Activated CD4-positive, alpha-beta T cell treated with anti-CD3 and anti-CD28 coated beads for 48 hours (primary cell): ENCODE measurements at places on chromosomes 11 and 22.

GRCh38 chr11:98657711-98658110, 363.0 kb upstream of the CNTN5 start:
- no peak for DNase-seq

GRCh38 chr22:48870436-48870835, 957.2 kb downstream of the BRD1 start:
- no peak for DNase-seq

DNA sequence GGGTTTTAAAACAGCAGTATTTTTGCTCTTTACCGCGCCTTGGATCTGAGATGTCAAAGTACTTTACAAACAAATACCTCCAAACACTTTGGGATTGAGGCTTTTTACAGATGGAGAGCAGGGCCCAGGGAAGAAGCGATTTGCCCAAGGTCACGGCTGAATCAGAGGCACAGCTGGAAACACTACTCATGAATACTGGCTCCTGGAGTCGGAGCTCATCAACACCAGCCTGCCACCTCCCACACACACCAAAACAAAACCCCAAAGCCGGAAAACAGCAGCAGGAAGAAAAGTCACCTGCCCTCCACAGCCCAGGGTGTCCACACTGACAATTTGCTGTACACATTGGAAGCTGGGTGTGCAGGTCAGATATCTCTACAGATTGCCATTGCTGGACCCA, 339.4 kb downstream of the CADM1 start:
- no peak for DNase-seq

DNA sequence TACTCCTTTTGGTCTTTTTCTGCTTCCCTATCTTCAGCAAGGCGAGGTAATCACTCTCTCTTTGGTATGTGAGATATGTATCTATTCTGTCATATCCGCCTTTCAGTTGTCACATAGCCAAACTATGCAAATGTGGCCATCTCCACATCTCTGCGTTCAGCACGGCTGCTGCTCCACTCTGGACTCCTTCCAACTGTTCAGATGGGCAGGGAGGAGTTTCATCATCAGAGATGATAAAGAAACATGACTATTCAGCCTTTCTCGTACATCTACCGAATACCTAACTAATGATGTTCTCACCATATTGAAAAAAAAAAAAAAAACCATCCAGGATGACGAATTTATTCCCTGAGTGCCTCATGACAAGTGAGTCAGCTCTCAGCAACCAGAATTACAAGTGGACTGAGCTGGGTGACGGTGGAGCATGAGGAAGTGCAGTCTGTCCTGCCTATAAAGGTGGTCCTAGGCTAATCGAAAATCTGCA, 899.6 kb downstream of the OPCML start:
- DNase-seq: no peak

DNA sequence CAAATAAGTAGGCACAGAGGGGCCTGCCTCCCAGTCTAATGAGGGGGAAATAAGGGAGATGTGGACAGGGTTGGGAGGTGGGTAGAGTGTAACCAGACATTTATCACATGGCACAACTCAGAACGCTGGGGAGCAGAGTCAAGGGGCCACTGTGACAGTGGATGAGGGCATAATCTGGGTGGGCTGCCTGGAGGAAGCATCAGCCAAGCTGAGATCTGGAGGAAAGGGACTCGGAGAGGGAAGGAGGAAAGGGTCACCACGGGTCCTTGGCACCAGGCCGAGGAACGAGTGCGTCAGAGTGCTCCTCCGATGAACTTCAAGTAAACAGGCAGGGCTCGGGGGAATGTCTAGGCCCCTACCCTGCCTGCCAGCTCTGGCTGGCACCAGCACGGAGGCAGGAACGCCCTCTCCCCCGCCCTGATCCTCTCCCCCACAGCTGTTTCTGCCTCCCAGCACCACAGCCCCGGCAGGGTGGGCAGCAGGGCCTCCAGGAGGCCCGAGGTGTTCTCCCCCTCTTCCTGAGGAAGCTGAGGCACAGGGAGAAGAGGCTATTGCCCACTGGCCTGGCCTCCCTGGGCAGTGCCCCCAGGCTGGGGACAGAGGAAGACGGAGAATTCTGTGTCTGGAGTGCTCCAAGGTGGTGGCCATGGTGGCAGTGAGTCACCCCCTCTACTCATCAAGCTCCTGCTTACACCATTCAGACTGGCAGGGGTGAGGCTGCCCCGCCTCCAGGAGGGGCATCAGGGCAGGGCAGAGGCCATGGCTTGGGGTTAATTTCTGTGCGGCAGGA, 4.2 kb downstream of the ALDH3B1 start:
- no peak for DNase-seq

DNA sequence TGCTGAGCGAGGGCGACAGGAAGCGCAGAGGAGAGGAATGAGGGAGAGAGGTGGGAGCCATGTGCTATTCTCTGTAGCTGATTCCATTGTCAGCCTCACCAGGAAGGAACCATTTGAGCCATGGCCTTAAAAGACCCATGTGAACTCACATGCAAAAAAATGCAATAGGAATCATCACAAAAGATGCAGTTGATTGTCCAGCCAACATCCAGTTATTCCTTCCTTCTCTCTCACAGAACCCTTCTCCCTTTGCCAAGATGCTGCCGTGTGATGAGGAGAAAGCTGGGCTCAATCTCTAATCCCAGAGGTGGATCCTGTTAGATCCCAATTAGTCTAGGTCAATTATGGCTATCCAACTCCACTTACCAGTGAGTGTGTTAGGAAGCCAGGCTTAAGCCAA, 58.2 kb upstream of the RRAS2 start:
- no peak for DNase-seq

- DNase-seq: no peak
These were observed 22.1 kb upstream of the SYT7 start for GRCh38 chr11:61602775-61603569.

- DNase-seq: no peak
These were observed 155.7 kb upstream of the BLID start for GRCh38 chr11:122271745-122272144.

DNA sequence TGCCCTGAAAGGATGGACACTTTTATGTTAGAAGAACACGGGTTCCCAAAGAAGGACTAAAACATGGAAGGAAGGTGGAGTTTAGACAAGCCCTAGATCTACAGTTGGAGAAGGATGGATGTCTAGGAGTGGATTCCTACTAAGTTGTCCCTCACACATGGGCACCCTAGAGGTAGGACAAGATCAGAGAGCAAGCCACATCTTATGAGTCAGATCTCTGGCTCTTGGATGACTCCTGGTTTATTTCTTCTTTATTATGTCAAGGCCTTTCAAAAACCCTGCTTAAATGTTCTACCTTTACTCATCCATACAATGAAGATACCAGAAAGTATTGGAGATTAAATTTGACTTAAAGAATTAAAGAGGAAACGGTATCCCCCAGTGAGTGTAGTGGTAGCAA, 34.4 kb downstream of the PRCP start:
- DNase-seq: no peak

- DNase-seq: peak; percentile 35
These were observed 35.3 kb downstream of the BCR start for GRCh38 chr22:23215294-23216241.

DNA sequence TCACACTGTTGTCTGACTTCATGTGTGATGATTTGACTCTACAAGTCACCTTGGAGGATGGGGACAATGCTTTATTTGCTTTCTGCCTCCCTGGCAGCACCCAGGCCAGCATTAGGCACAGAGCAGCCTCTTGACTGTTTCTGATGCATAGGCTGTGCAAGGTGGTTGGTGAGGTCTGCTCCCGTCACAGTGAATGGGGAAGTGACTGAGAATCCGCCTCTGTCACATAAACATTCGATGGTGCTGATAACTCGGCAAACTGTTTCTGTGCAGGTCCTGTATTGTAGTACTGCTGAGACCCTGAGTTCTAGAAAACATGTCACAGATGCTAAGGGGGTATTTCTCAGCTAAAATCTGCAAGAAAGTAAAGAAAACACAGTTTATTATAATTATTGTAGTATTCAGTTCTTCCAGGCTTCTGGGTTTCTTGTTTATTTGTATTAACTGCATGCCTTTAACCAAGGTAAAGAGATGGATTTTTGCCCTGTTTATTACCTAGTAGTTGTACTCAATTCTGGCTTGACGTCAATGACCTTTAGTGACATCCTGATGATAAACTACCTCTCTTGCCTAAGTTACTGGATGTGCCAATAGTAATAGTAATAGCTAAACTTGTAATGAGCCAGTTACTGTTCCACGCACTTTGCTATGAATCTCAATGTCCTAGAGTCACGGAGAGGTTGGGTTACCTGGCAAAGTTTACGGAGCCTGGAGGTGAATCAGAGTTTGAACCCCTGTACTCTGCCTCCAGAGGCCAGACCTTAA, 24.8 kb upstream of the RCN1 start:
- DNase-seq: no peak

DNA sequence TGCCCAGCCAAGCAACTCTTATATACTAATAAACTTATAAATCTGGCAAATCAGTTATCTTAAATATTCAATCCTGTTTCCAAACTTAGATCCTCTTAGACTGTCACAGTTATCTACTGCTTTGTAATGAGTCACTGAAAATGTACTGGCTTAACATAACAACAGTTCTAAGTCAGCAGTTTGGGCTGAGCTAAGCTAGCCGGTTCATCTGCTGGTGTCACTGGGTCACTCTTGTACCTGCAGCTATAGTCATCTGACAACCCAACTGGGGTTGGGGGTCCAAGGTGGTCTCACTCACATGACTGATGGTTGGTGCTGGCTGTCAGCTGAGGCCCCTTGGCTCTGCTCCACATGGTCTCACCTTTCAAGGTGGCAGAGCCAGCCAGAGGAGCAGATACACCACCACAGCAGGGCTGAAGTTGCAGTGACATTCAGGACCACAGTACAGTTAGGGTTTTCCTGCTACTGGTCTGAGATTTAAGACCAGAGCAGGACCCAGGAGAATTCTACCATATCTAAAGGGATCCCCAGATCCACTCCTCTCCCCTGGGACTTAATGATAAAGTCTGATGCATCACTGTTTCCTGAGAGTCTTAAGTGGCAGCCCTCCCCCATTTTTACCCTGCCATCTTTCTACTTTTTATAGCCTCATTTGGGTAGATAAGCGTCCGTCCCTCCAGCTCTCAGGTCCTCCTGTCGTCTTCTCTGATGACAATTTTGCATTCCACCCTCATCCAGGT, 7.9 kb upstream of the MACROD1 start:
- no peak for DNase-seq

DNA sequence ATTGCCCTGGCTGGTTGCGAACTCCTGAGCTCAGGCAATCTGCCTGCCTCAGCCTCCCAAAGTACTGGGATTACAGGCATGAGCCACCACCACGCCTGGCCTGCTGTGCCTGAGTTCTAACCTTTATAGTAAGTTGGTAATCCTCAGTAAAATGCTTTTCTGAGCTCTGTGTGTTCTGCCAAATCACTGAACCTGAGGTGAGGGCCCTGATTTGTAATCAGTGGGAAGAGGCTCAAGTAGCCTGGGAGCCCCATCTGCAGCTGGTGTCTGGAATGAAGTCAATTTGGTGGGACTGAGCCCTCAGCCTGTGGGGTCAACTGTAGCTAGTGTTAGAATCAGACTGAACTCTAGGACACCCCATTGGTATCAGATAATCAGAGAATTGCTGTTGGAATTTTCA, 72.6 kb upstream of the PARVG start:
- no peak for DNase-seq

GRCh38 chr22:50016988-50017700, 4.6 kb upstream of the IL17REL start:
- peak; percentile 85 for DNase-seq

DNA sequence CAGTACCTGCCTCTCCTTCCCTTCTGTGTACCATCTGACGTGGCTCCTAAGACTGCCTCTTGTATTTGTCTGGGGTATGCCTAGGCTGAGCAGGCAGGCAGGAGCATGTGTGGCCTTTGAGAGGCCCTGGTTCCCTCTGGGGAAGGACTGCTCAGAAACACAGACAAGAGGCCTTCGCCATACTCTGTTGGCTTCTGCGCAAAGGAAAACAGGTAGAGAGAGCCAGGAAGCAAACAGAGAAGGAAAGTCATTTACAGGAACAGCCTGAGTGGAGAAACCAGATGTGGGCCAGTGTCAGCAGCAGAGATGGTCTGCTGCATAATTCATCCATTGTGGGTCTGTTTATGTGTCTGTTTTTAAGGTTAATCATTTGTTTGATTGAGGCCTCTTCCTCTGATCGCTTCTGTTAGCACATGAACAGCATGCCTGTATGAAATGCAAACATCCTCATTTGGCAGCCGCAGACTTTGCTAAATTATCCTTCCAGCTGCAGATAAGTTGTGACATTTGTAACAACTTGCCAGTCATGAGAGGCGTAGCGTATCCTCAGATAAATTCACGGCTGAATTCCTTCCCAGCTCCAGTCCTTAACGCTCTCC, 119.4 kb downstream of the GALNT18 start:
- DNase-seq: no peak

GRCh38 chr11:75598264-75598663, 36.2 kb downstream of the SERPINH1 start:
- no peak for DNase-seq

- DNase-seq: no peak
These were observed 7.0 kb downstream of the CCND1 start for GRCh38 chr11:69647761-69648497.

GRCh38 chr11:125873881-125874555, 13.4 kb upstream of the HYLS1 start:
- no peak for DNase-seq

DNA sequence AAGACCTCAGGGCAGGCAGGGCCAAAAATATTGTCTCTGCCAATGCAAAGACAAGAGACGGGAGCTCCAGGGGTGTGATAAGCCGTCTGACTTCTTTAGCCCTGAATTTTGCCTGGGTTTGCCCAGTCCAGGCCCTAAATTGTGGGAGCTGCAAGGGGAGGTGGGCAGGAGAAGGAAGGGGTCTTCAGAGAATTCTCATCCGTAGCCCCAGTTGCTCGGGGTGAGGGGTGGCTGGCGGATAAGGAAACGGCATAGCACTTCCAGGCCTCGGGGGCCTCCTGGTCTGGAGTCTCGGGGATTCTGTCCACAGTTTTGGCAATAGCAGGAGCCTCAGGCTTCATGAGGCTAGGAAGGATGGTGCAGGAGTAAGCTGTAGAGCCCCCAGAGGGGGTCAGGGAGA, 7.4 kb downstream of the CD5 start:
- DNase-seq: no peak

DNA sequence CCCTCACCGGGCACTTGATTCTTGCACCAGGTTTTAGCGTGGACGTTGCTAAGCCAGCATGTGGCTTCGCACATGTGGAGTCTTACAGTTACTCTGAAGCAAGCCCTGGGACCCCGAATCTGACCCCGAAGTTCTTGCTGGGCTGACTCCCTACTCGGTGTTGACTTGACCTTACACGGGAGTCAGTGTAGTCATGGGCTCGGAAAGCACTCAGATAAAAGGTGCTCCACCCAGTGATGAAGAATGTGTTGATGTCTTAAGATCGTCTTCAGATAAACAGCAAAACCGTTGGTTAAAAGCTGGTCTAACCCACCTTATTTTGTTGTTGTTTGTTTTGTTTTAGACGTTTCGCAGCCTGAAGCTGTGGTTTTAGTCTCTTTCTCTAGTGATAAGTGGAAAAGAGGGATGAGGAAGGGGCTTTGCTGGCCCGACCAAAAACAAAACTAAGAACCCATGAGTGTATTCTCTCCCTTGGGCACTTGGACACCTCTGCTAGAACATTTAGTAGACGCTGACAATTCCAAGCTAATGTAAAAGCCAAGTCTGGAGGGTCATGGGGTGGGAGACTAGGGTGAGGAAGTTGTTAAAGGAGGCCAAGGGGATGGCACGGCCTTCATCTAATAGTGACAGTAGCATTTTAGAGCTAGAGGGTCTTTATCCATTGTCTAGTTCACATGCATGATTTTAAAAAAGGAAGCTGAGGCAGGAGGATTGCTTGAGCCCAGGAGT, 69.9 kb downstream of the BCR start:
- no peak for DNase-seq

GRCh38 chr11:124405581-124405980, 6.8 kb upstream of the OR8B3 start:
- DNase-seq: no peak
